ENCODE measurements at places on chromosomes 4 and X.

DNA sequence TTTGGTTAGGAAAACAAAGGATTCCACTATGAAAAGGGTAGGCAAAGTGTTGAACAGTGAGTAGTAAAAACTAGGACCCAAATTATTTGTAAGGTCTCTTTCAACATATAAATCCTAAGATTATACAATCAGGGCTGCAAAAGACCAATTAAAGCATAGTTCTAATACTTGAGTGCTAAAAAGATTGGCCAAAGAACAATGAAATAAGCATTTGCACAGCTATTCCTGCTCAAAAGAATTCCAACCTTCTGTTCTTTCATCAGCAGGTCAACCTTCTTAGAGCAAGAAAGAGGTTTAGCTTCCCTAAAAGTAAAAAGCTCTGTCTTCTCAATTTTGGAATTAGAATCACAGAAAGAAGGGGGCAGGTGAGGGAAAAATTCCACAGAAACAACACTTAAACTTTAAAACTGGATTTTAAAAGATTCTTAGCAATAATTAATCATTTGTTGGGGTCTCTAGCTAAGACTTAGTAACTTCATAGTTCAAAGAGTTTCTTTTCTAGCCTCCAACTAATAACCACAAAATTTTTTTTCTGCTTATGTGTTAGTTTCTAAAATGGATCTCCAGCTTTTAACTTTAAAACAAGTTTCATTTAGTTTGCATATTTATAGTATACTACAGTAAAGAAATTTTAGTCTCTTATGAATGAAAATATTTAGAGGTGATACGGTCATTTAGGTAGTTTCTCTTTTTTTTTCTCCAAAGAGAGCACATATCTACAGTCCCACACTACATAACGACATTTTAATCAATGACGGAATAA lies 16.3 kb downstream of the TSPAN5 start:
- no peak for DNase-seq

GRCh38 chr4:114272226-114272625 lies 292.8 kb upstream of the ARSJ start:
- no peak for DNase-seq

DNA sequence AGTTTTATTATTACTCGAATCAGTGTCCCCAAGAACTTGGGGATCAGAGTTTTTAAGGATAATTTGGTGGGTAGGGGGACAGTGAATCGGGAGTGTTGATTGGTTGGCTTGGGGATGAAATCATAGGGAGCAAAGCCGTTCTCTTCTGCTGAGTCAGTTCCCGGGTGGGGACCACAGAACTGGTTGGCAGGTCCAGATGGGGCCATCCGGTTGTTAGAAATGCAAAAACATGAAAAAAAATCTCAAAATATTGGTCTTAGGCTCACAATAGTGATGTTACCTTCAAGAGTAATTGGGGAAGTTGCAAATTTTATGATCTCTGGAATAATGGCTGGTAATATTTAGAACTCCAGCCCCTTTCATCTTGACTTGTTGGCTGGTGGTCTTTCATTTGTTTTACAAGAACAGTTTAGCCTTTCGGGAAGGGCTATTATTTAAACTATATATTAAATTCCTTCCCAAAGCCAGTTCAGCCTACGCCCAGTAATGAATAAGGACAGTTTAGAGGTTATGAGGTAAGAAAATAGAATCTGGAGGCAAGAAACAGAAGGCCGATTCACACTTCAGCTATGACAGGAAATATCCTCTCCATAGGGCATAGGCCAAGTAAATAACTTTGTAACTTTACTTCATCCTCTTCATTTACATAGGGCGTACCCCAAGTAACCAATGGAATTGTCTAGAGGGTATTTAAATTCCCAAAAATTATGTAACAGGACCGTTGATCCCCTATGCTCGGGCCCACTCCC lies 164.1 kb upstream of the STS start:
- DNase-seq = no peak

GRCh38 chr4:157096439-157096838 lies 20.5 kb downstream of the GLRB start:
- no peak for DNase-seq

- DNase-seq = no peak
Observed at GRCh38 chr4:132838244-132838643, 310.9 kb upstream of the PCDH10 start.

DNA sequence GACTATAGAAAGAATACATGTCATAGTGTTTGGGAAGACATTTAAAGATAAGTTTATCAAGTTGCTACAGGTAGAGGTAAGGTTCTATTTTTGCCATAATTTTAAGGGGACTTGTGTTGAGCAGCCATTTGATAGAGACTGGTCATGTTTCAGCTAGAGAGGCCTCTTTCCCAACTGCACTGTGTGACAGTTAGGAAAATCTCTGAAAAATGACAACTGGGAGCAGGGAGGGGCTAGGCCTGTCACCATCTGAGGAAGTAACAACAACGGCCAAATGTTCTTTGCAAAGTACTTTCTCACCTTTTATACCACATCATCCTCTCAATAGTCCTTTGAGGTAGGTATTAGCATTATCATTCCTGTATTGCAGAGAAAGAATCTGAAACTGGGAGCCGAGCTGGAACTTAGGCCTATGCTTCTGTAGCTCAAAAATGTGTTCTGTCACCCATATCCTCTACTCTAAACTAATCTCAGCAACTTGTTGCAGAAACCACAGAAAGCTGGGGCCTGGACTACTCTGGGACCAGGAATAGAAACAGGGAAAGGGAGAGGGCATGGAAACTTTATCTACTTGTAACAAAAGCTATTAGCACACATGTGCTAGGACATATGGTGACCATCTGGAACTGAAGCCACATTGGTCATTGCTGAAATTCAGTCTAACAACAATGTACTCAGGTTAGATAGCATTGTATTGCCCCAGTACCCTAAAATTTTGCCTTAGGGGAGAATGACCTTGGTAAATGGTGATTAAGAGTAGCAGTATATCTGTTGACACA lies 198.9 kb downstream of the MID1IP1 start:
- no peak for DNase-seq

GRCh38 chr4:4419896-4420295 lies 33.0 kb downstream of the NSG1 start:
- DNase-seq = no peak

- DNase-seq = no peak
Observed at GRCh38 chr4:140091305-140091704, 62.7 kb downstream of the MAML3 start.

DNA sequence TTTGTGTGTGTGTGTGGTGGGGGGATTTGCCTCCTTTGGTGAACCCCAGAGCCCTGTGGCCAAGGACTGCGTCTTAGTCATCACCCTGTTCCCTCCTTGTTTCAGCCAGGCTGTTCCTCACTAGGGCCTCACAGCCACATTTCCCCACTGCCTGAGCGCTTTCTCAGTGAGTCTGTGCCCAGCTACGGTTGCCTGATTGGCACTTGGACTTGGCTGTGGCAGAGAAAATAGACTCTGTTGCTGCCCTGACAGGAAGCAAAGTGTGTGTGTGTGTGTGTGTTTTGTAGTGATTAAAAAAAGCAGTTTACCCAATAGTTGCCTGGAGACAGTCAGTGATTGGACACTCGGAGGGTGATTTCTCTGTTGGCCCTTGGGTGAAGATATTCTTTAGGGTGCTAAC lies 113.0 kb downstream of the UCHL1 start:
- DNase-seq = no peak

GRCh38 chr4:165380805-165381204 lies 2.0 kb downstream of the CPE start:
- DNase-seq = no peak

DNA sequence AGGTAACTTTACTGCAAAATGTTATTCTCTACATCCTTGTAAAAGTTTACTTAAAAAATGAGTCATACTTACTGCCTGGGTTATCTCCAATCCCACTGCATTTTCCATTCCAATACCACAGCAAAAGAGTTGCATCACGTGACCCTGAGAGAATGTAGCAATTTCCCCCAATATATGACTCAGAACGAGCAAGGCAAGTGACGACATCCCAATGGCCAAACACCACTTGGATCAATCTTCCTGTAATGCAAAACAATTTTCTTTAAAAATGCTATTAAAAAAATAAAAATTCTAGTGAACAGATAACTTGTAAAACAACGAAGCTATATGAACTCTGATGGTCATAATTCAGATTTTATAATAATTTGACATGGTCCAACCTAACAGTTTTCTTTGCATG lies 224.3 kb downstream of the DCLK2 start:
- no peak for DNase-seq

GRCh38 chr4:27239641-27240040 lies 379.0 kb downstream of the STIM2 start:
- no peak for DNase-seq

DNA sequence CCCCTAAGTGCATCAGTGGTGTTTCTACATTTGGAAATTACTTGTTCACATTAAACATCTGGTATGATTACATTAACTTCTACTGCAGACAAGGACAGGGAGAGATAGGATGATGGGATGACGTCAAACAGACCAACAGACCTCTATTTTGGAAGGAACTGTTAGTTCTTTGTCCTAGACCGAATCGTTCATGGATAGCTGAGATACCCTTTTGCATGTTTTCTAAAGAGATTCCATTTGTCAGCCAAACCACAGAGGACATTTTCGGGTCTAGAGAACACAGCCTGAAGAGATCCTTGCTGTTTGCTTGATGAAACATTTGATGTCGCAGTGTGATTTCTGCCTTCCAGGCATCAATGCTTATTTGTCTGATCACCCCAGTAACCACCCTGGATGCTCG lies 27.7 kb downstream of the CHST7 start:
- no peak for DNase-seq

GRCh38 chr4:108118505-108118904 lies 50.2 kb downstream of the LEF1 start:
- no peak for DNase-seq

All from sciatic nerve (tissue), 2 donors.